Muscle of arm (tissue), 14 donors: ENCODE measurements at places on chromosomes 13 and 19. TPM values are rescaled to one million over a fixed set of nuclear protein-coding genes. Genes with fewer than 3 reads are reported as not detected.
A peak's percentile ranks its signal among the peaks of the same experiment; 100 is the strongest.

- DNase-seq, result no peak
Measured at GRCh38 chr19:41442473-41443355, at the start of gene ERICH4. Gene ERICH4, plus strand, starts transcription at chr19:41443156. Its CDS starts 14 bp downstream, at chr19:41443170.

The ERICH6B gene
- 2.2 TPM for polyA plus RNA-seq

DNA sequence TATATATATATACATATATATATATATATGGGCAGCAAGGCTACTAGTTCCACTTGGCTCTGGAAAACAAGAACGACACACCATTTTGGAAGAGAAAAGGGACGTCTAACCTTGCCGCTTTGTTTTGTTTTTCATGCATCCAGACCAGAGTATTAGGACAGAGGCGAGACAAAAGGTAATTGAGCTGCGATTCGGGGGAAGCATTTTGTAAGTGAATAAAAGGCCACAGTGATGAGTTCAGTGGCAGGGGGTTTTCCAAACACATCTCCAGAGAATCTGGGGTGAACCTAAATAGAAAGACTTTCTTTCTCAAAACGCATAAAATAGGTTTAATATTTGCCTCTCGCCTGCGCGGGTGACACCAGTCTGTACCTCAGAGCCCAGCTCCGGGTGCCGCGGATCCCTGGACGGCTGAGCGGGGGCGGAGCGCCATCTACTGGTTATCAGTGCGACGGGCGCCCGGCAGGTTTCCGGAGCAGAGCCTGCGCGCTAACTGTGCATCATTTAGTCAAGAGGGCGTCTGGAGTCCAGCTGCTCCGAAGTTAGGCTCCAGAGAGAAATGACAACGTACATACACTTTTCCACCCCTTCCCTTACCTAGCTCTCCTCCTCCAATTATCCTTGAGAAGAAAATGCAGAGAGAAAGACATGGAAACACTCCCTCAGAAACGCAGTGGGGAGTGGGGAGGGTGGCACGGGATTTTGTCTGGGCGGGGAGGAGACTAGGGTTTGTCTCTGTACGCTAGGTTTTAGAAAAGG, 262.3 kb downstream of the TBC1D4 start:
- DNase-seq, result peak; percentile 90

DNA sequence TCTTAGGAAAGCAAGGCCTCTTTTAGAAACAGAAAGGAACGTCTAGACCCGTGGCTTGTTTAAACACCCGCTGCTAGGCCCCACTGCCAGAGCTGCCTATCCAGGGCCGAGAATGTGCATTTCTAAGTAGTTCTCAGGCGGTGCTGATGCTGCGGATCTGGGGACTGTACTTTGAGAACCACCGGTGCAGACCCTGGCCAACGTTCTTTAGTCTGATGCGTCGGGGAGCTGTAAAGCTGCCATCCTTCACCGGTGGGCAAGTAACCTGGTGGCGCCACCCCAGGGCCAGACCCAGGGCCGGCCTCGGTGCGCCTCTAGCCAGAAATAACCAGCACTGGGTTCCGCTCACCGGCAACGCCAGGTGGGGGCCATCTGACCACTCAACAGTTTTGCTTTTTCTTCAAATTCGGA, 47.1 kb downstream of the TGDS start:
- no peak for DNase-seq

- DNase-seq, result no peak
Measured at GRCh38 chr13:110356362-110356761, 49.3 kb downstream of the COL4A2 start.

The MBD3L3 gene
- polyA plus RNA-seq, result not detected

GRCh38 chr19:49758292-49758691, 4.8 kb downstream of the TSKS start:
- no peak for DNase-seq

The ZNF264 gene
- polyA plus RNA-seq, result not detected

GRCh38 chr19:6906559-6907060, 19.2 kb downstream of the ADGRE1 start:
- DNase-seq, result no peak

The OR7A5 gene
- polyA plus RNA-seq, result not detected

The RINL gene
- polyA plus RNA-seq, result 6.8 TPM

DNA sequence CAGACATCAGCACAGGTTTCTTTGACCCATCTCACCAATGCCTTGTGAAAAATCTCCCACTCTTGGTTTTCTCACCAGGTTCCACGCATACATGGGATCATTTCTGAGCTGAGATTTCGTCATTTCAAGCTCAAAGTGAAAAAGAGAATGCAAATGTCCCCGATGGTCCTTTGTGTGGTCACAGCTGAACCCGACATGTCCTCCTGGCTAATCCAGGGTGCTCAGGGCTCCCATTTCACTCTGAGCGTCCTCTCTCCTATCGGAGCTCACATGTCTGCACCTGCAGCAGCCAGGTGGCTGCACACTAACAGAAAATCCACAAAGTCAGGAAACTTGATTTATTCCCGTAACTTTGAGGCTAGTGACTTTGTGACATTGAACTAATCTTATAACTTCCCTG, 9.3 kb upstream of the CEACAM3 start:
- DNase-seq, result no peak

GRCh38 chr19:39328046-39328705, 7.5 kb upstream of the LRFN1 start:
- DNase-seq, result peak; percentile 89

DNA sequence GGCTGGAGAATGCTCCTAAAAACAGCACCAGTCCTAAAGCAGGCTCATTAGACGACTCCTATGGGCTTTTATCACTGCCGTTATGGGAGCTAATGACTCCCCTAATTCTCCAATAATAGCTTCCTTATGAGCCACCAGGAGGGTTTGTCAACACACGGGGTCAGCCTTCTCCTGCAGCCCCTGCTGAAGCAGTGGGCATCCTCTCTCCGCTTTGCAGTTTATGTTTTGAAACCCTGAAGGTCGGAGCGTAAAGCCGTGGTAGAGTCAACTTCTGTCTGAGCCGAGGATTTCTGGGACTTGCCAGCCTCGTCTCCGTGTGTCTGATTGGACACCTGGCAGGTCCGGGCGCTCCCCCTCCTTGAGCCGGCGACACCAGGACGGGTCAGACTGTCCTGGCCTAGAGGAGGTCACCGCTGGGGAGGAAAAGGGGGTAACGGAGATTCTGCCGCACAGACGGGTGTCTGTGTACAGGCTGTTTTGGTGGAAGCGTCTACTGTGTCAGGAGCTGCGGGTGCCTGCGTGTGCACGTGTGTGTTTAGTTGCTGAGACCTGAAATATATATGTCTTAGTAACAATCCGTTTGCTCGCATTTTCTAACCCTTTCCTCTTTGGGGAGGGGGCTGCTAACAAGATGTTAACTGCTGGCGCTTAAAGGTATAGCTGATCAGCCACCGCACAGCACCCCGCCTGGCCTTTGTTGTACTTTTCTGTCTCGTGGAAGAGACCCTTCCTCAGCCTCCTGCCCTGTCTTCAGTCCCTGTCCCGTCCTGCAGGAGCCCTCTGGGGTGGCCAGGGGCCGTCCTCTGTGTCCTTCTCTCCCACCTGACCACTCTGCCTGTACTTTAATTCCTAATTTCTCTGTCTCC, 1.9 kb downstream of the KDM4B start:
- DNase-seq, result no peak

- no peak for DNase-seq
Measured at GRCh38 chr19:2239771-2240770, 3.4 kb downstream of the SF3A2 start.

GRCh38 chr19:17448131-17448967, at the start of gene TMEM221:
Gene TMEM221, minus strand, starts transcription at chr19:17448668. Its CDS starts 206 bp downstream, at chr19:17448462.
- DNase-seq, result peak; percentile 31

- DNase-seq, result no peak
Measured at GRCh38 chr13:88031980-88032559, 360.9 kb downstream of the SLITRK5 start.

The RFPL4A gene
- not detected for polyA plus RNA-seq

- DNase-seq, result no peak
Measured at GRCh38 chr19:46494146-46494940, 1.3 kb downstream of the PNMA8B start.

GRCh38 chr19:40261631-40262030, 23.5 kb downstream of the AKT2 start:
- DNase-seq, result no peak

DNA sequence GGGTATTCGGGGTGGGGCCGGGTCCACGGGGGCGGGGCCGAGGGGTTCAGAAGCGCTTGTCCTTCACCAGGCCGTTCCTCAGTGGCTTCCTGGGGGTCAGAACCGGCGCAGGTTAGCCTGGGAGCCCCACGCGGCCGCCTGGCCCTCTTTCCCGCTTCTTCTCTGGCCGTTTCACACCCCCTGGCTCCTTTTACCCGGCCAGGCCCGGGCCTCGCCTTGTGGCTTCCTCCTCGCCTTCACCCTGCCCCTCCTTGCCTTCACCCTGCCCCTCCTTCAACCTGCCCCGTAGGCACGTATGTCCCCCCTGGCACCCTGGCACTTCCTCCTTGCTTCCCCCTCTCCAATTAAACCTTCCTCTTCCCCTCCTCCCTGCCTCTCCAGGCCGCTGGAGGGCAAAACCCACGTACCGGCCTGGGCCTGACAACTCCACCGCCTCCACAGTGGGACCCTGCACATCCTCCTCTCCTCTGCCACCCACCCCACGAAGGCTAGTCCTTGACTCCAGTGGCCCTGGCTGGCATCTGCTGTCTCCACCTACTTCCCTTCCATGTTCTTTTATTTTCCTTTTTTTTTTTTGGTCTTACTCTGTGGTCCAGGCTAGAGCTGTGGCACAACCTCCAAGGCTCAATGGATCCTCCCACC, 25.3 kb downstream of the CERS1 start:
- DNase-seq, result no peak

- no peak for DNase-seq
Measured at GRCh38 chr13:20288561-20288960, 56.4 kb upstream of the GJB6 start.

- DNase-seq, result no peak
Measured at GRCh38 chr13:44876782-44877324, 112.4 kb downstream of the NUFIP1 start.

GRCh38 chr19:9818175-9818733, 625 bp downstream of the FBXL12 start:
- no peak for DNase-seq

The MYPOP gene
- polyA plus RNA-seq, result 3.7 TPM

GRCh38 chr13:101434486-101434885, 18.0 kb upstream of the ITGBL1 start:
- no peak for DNase-seq

- no peak for DNase-seq
Measured at GRCh38 chr13:50376895-50377575, 361.8 kb downstream of the KCNRG start.

- DNase-seq, result no peak
Measured at GRCh38 chr19:19402656-19403372, 2.7 kb upstream of the GATAD2A start.

GRCh38 chr19:36113894-36114720, 568 bp downstream of the POLR2I start:
- peak; percentile 36 for DNase-seq

DNA sequence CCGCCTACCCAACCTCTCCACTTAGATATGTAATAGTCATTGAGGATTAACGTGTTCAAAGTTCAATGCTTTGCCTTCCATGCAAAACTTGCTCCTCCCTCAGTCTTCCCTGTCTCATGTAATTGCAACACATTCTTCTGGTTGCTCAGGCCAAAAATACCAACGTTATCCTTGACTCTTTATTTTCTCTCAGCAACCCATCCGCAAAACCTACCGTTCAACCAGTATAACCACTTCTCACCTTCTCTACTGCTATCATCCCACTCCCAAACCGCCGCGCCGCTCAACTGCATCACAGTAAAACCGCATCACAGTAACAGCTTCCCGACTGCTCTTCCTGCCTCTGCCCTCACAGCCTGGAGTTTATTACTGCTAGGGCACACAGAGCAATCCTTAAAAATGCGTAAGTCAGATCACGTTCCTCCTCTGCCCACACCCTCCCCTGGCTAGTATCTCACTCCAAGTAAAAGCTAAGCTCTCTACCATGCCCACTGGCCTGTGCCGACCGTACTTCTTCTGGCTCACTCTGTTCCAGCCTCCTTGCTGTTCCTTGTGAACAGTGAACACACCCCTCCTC, 8.2 kb downstream of the MTIF3 start:
- DNase-seq, result no peak

The ACTMAP gene
- polyA plus RNA-seq, result 8.7 TPM

GRCh38 chr13:31929031-31929770, 102.4 kb upstream of the FRY start:
- no peak for DNase-seq

The ZNF426 gene
- polyA plus RNA-seq, result 15.9 TPM

GRCh38 chr19:53631949-53632407, at the start of gene DPRX:
Gene DPRX, plus strand, starts transcription at chr19:53631999. Its CDS starts 108 bp downstream, at chr19:53632107.
- DNase-seq, result no peak

The ARRDC2 gene
- polyA plus RNA-seq, result 5.8 TPM

GRCh38 chr13:21522847-21523246, 63.7 kb upstream of the ZDHHC20 start:
- no peak for DNase-seq

The PPP1R37 gene
- polyA plus RNA-seq, result not detected

DNA sequence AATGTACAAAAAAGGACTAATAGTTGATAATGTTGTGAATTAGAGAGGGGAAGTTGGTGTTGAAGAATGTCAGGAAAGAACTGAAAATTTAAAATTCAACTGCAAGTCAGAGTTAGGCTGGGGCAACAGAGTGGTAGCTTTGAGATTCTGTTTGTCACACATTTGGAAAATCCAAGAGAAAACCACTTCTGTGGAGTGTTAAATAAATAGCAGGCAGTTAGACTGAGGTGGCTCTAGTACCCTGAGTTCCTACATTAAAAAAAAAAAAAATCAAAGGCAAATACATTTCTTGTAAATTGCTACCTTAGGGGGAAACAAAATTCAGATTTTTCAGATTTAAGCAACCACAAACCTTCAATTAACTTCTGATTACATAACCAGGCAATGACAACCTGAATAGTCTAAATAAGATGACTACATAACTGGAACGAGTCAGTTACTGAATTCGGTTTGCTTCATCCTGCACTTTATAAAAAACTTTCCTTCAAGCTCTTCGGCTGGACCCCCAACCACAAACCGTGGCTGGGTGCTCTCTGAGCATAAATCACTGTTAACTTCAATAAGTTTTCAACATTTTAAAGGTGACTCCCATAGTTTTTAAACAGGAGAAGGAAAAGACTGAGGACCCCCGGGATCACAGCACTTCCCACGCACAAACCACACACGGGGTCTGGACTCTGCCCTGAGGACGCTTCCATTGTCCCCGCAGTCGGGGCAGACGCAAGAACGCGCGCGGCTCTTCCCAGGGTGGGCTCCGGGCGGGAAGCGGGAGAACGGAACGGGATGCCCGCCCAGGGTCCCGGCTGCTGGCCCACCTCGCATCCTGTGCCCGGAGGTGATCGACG, 725 bp downstream of the ZNF682 start:
- peak; percentile 15 for DNase-seq

DNA sequence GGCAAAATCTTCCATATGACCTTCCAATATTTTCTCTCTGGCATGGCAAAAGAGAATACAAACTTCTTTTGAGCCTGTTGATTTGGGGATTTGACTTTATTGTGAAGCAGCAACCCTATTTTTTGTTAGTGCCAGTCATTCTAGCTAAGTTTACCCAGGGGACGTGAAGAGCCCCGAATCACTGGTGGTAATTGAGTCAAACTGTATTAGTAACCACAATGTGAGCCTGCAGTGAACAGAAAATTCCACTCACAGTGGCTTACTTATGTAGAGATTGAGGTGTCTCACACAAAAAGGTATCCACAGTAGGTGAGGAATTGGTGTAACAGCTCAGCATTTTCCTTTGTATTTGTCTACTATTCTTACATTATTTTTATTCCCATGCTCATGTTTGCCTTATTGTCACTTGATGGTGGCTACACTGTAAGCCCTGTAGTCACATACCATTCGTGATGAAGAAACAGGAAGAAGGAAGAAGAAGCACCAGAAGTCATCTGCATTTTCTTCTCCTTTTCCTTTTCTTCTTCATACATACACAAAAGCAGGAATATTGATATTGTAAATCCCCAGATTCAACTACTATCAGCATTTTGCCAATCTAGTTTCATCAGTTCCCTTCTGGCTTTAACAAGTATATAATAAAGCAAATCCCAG, 33.3 kb upstream of the MYCBP2 start:
- no peak for DNase-seq
